ENCODE measurements at places on chromosomes 3 and 15.

- no peak for DNase-seq
These were observed 14.5 kb upstream of the HYKK start for GRCh38 chr15:78492872-78493271.

DNA sequence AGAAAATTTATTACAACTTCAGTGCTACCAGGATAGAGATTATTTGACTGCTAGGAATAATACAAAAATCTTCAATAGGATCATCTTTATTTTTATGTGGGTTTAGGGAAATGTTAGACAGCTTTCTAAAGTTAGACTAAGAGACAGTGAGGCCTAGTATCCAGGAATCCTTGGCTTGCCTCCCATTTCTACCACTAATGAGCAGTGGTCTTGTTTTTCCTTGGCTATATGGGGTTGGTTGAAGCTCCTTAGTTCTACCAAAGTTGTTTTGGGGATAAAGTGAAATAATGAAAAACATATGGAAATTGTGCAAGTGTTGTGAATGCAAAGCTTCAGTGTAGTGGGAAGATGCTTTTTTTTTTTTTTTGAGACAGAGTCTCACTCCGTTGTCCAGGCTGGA, 16.8 kb downstream of the AP4E1 start:
- DNase-seq = no peak

GRCh38 chr3:43059456-43059855, 46.4 kb downstream of the POMGNT2 start:
- DNase-seq = no peak

DNA sequence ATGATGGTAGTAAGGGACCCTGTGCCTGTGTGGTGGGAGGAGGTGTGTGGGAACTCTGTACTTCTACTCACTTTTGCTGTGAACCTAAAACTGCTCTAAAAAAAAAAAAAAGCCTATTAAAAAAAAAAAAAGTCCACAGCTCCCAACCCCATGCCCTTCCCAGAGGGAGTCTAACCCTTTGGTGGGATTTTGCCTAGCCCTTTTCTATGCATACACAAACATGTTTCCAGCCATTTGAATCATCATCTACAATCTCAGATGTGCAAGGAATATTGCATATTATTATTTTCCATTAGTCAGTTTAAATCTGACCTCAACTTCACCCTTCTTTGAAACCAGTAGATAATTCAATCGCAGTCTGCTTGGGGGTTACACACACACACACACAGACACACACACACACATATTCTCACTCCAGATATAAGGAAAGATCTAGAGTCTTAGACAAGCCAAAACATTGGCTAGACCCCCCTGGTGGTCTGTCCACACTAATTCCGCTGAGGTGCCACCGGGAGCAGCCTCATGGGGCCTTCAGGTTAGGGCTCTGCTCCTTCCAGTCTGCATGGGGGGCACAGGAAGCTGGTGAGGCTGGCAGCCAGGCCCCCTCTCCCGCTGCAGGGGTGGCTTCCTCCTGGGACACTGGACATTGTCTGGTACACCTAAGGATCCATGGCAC, 75.5 kb upstream of the NR2E3 start:
- no peak for DNase-seq

GRCh38 chr15:63189941-63190768, 749 bp downstream of the RAB8B start:
- DNase-seq = no peak

- no peak for DNase-seq
These were observed 25.5 kb downstream of the KCNAB1 start for GRCh38 chr3:156145866-156146265.

DNA sequence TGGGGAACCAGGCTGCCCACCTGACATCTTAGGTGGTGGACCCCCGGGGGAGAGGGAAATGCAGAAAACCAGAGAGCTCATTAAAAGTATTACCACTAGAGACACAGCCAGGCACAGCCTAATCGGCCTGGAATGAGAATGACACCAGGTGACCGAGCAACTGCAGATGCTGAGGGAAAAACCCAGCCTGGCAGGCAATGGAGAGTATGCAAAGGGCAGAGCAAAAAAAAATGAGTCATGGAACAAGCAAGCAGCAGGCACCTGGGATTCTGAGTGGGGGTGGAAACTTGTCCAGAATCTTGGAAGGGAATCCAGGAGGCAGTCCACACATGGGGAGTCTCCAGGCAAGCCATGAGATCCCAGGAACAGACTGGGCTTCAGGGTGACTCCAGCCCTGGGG, 183.7 kb upstream of the LRRN1 start:
- no peak for DNase-seq

- DNase-seq = no peak
These were observed 40.4 kb upstream of the PXYLP1 start for GRCh38 chr3:141191097-141191749.

DNA sequence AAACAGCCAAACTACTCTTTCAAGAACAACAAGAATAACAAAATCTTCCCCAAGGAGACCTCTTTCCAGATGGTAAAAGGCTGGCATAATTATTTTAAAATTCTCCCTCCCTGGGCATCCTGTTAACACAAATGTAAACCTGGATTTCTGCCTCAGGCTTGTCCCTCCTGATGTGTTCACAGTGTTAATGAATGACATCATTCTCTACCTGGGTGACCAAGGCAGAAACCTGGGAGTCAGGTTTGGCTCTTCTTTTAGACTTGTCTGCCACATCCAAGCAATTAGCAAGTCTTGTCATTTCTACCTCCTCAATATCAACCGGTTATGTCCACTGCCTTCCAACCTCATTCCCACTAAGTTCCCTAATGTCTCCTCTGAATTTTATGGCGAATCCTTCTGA, 368.7 kb upstream of the TBL1XR1 start:
- no peak for DNase-seq

DNA sequence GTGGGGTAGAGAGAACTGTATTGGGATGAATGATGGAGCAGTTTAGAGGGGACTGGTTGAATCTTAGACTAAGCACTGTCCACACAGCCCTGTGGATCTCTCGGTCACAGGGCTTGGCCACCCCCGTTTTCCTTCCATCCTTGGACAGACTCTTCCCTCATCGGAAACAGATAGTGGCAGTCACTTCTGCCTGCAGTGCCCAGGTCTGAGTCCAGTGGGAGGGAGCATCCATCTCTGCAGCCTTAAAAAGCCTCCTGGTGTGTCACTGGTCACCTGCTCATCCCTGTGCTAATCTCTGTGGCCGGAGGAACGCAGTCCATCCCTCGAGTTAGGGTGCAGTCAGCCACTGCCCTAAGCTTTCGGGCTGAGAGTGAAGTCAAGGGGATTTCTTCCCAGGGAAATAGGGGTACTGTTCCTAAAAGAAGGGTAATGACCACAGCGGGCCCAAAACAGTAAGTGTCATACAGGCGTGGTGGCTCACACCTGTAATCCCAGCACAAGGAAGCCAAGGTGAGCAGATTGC, 32.0 kb downstream of the PLA2G4D start:
- DNase-seq = no peak

GRCh38 chr3:196339493-196340254, 1.5 kb upstream of the TM4SF19 start:
- no peak for DNase-seq

DNA sequence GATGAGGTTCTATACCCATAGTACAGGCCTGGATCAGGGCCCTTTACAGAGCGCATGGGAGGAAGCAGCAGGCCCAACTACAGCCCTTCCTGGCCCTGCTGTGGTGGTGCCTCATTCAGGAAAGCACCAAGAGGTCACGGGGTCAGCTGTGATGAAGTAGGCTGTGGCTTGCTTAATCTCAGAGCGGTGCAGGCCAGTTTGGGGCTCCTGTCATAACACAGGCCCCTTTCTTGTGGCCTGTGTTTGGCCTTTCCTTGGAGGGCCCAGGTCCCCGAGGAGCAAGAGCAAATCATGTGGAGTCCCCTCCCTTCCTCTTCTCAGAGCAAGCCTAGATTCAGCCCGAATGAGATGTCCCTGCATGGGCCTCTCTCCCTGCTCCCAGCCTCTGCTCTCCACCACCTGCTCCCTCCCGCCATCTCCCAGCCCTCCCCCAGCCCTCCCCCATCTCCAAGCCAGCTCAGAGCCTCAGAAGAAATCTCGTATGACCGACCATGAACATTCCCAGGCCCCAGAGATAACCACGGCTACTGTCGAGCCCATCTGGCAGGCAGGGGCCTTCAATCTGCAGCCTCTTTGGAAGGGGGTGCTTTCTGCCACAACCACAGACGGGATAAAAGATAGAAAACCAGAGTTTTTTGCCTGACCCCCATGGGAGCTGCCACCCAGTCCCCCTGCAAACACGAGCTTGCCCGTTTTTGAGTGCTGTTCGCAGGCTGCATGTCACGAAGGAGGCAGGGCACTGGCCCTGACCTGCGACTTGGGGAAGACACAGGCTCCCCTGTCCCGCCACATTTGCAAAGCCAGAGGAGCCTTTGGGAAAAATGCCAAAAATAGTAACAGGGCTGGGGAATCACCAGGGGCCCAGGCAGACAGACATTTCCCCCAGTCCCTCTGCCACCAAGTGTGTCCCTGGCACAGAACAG, 32.3 kb upstream of the DUSP7 start:
- DNase-seq = no peak

GRCh38 chr3:197590313-197590962, 34.7 kb upstream of the BDH1 start:
- DNase-seq = no peak

GRCh38 chr3:23859012-23859743, 53.4 kb downstream of the UBE2E1 start:
- no peak for DNase-seq

- no peak for DNase-seq
These were observed 99.1 kb downstream of the UBE2E2 start for GRCh38 chr3:23302271-23302670.

DNA sequence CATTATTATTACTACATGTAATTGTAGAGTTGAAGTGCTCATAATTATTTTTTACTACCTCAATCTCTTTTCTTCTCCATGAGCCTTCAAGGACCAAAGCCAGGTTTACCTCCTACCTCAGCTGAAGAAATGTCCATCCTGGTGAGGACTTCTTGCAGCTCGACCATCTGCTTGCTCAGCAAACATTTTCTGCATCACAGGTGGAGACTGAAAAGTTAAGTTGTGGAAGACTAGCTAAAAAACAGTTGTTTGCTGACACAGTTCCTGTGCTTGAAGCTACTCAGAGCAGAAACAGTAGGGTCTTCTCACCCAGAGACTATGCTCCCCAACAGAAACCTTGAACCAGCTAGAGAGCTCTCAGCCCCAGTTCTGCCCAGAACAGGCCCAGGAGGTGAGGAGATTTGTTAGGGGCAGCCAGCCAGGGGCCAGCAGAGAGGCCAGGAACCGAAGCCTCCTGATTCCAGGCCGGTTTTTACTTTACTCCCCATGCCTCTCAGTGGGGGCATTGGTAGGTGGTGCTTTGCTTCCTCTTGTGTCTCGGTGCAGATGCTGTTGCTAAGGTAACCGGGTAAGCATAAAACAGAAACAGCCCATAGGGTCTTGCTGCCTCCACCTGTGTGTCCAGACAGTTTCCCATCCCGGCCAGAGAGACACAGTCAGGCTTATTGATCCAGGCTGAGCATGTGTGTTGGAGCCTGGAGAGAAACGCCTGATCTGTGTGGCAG, 54.9 kb downstream of the CCNL1 start:
- DNase-seq = no peak

DNA sequence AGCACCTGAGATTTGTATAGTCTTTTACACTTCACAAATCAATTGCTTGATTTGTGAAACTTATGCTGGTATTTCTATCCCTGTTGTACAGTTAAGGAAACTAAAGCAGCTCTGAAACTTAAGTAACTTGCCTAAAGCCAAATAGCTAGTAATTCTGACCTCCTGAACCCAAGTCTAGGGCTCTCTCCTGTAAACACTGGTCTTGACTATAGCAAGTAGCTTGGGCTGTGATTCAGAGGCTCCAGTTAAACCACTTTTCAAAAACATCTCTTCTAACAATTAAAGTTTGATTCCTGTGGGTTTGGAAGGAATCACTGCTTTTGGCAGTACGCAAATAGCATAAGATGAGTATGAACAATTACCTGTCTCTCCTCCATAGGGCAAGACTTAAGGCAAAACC, 18.5 kb upstream of the CMTM8 start:
- DNase-seq = no peak

DNA sequence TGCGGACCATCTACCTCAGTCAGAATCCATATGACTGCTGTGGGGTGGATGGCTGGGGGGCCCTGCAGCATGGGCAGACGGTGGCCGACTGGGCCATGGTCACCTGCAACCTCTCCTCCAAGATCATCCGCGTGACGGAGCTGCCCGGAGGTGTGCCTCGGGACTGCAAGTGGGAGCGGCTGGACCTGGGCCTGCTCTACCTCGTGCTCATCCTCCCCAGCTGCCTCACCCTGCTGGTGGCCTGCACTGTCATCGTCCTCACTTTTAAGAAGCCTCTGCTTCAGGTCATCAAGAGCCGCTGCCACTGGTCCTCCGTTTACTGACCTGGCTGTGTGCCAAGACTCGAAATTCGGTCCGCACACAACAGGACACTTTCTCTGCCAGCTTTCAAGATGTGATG, 21.9 kb downstream of the NRROS start:
- DNase-seq = no peak

GRCh38 chr15:96237002-96237401, 93.5 kb upstream of the NR2F2 start:
- no peak for DNase-seq
